NCI-H187 (cell line): ENCODE measurements at places on chromosomes 5 and 9.

GRCh38 chr9:134908524-134909309, 9.0 kb downstream of the FCN1 start:
- DNase-seq: no peak

- DNase-seq: no peak
Observed at GRCh38 chr5:135217669-135218485, 181.2 kb downstream of the MACROH2A1 start.

GRCh38 chr5:109692852-109693251, 3.1 kb downstream of the MAN2A1 start:
- no peak for DNase-seq

DNA sequence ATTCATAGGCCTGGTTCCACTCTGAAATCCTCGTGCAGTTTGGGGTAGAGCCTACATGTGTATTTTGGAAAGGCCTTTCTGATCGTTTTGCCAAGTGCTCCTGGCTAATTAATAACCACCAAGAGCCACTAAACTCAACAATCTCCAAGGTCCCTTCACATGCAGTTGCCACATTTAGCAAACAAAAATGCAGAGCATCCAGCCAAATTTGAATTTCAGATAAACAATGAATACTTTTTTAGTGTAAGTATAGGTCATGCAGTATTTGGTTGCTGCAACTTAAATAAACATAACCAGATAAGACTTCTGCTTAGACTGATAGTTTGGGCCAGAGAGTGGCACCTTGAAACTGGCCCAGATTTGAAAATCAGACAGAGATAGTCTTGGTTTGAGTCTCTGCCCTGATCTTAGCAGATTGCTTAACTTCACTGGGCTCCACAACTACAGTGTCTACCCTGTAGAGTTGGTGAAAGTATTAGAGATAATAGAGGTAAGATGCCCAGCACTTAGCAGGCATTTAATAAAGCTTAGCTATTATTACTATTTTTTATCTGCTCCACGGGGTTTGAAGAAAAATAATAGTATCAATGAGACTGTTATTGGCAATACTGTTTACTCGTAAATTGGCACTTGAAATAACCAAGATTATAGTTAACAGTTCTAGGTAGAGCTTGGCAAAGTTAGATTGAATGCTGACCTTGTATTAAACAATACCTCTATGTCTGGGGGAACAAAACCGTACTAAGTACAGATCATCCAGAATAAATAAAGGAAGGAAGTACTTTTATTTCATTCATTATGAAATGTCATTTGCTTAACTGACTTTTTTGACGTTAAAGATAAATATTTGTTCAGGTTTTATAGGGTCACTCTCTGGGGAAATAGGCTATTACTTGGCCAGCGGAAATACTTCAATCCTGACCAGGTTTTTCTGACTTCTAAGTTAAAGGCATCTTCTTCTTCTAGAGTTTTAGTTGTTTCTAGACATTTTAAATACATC, 274.8 kb downstream of the DOCK8 start:
- no peak for DNase-seq
